ENCODE measurements at places on chromosomes 3 and 15. TPM values are rescaled to one million over a fixed set of nuclear protein-coding genes. Genes with fewer than 3 reads are reported as not detected.

PRICKLE2 gene
- not detected for total RNA-seq

PLA2G4D gene
- total RNA-seq, result not detected

DNA sequence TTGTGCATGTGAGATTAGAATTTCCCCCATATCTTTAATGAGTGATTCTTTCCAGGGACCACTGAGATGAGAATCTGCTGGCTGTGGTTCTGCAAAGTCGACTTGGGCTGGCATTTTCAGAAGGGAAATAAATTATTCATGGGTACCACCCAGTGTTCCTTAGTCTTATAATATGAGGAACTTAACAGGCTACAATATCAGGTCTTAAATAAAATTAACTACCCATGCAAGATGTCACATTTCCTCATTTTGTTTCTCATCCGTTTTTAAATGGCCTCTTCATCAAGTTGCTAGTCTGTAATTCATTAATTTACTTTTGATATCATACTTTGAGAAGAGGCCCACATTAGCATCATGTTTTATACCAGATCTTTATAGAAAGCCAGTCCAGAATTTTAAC lies 58.3 kb upstream of the SKOR1 start:
- no peak for DNase-seq

- no peak for DNase-seq
Measured at GRCh38 chr3:2950159-2950558, 160.0 kb downstream of the IL5RA start.

DNA sequence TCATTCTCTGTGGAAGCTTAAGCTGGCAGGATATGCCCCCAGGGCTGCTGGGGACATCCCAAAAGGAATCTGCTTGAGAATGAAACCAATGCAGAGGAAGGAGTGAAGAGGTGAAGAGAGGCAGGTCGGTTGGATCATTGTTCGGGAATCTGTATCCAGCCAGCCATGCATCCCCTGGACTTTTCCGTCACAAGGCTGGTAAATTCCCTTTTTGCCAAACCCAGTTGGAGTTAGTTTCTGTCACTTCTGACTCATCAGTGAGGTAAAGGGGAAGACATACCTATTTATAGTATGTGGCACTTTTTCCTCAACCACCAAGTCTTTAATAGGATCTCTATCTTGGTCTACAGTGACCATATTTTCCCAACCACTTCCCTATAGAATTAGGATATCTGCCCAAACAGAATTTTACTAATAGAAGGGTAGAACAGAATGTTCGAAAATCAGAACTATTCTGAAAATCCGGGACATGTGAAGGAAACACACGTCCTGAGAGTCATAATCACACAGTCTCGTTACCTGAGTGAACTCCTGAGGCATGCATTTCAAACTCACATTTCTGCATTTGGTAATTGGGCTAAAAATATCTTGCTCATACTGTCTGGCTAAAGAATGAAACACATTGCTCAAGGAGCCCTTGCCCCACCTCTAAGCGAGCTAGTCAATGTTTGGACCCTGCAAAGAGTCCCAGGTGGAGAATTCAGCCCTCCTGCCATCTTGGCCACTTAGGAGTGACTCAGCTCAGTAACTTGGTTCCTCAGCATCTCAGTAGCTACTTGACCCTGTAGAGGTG lies 289.7 kb upstream of the ADAMTS9 start:
- no peak for DNase-seq

- DNase-seq, result no peak
Measured at GRCh38 chr15:55546718-55547117, 38.7 kb upstream of the DNAAF4 start.

- no peak for DNase-seq
Measured at GRCh38 chr3:54476891-54477290, 354.5 kb downstream of the CACNA2D3 start.

- no peak for DNase-seq
Measured at GRCh38 chr3:53534676-53535400, 40.4 kb downstream of the CACNA1D start.

- DNase-seq, result no peak
Measured at GRCh38 chr3:5021116-5022092, 42.2 kb downstream of the BHLHE40 start.

DNA sequence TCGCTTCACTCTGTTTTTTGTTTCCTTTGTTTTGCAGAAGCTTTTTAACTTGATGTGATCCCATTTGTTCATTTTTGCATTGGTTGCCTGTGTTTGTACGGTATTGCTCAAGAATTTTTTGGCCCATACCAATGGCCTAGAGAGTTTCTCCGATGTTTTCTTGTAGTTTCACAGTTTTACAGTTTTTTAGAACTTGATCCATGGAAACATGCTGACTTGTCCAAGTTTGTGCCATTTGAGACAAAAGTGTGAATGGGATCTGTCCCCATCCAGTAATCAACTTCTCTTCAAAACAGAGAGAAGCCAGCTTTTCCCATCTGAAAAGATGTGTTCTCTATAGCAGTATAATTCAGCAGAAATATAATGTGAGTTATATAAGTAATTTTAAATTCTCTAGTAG lies 266.5 kb upstream of the LRTM1 start:
- DNase-seq, result no peak

CD86 gene
- total RNA-seq, result 0.14 TPM

GRCh38 chr3:192408647-192409200 lies 318.6 kb downstream of the FGF12 start:
- no peak for DNase-seq

NMB gene
- total RNA-seq, result 9.4 TPM

DNA sequence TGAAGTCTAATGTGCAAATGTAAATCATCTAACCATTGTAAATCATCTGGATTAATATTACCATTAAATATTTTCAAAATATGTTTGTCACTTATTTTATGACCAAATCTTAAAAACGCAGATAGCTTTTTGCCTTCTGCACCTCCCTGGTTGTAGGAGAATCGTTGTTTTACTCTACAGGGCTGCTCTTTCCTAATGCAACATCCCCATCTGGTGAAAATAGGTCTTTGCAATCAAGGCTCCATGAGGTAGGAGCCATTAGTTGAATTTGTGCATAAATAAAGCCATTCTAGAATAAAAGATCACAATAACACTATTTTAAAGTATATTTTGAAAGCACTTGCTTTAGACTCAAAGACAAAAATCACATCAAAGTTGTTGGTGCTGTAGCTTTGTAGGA lies 535.6 kb upstream of the AGTR1 start:
- DNase-seq, result no peak

- no peak for DNase-seq
Measured at GRCh38 chr3:107822308-107822707, 268.5 kb downstream of the CD47 start.

GRCh38 chr3:158103081-158103886 lies 2.9 kb downstream of the SHOX2 start:
- DNase-seq, result no peak

- DNase-seq, result no peak
Measured at GRCh38 chr3:152834776-152835600, at the start of gene P2RY1. TSS of gene P2RY1 (plus strand) at chr3:152835131. CDS start at chr3:152835783, 652 bp downstream.

GRCh38 chr3:125202197-125202596 lies 10.4 kb downstream of the SLC12A8 start:
- no peak for DNase-seq

GRCh38 chr3:22659651-22660475 lies 543.3 kb upstream of the UBE2E2 start:
- no peak for DNase-seq

LMCD1 gene
- total RNA-seq, result 1.3 TPM

TUSC7 gene
- total RNA-seq, result not detected

GATA2 gene
- 1.4 TPM for total RNA-seq

GHRL gene
- not detected for total RNA-seq

GRCh38 chr3:155853214-155854140 lies 750 bp downstream of the SLC33A1 start:
- DNase-seq, result peak; percentile 38

GOLGA8K gene
- total RNA-seq, result 0.55 TPM

CDAN1 gene
- total RNA-seq, result 27.0 TPM

DNA sequence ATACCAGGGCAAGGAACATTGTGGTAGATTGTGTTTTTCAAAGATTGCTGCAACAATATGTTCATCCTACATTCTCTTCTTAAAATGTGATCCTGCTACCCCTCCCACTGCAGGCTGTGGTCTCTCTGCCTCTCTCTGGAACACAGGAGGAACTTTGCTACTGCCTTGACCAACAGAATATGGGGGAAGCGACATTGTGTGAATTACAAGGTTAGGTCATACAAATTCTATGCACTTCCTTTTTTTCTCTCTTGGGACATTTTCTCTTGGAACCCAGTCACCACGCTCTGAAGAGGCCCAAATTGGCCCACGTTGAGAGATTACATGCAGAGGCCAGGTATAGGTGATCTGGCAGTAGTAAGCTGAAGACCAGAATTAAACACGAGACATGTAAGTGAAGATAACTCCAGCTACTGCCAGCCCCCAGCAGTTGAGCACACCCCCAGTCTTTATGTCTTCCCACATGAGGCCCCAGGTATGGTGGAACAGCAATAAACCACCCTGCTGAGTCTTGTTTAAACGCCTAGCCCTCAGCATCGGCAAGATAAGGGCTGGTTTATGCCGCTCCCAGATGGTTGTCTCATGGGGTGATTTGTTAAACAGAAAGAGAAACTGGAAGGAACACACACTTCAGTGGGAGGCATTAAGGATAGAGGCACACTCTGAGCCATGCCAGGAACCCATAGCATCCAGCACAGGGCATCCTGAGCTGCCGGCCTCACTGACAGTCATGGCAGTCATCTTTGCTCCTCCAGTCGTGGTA lies 59.9 kb downstream of the FAM43A start:
- DNase-seq, result no peak

- DNase-seq, result no peak
Measured at GRCh38 chr3:102443021-102443420, 8.2 kb downstream of the ZPLD1 start.

- DNase-seq, result no peak
Measured at GRCh38 chr3:11155341-11156025, 1.2 kb downstream of the HRH1 start.

DNA sequence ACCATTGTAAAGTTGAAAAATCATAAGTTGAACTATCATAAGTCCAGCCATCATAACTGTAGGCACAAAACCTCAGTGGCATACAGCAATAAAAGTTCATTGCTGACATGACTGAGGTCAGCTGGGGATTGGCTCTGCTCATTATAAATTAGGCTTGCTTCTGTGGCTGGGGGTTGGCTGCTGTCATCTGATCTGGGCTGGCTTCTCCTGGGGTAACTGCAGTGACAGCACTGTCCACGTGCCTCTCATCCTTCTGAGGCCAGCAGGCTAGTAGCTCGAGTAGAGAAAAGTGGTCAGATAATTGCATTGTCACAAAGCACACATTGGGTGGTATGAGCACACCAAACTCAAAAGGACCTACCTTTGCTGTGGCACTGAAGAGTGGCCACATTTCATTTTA lies 31.3 kb downstream of the CMTM7 start:
- no peak for DNase-seq

DNA sequence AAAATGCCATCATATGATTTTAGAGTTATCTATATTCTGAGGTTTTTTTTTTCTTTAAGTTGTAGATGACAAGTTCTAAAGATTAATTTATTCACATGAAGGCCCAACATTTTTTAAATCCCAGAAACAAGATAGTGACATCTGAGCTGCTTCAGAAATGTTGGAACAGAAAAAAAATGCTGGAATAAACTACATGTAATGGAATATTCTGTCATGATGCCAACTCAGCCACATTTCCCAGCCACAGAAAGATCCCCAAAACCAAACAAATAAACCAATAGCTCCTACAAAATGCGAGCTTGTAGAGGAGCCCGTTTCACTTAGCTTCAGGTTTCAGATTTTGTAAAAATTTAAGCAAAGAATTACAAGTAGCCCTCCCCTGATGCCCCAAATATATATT lies 111.0 kb upstream of the MYO5C start:
- no peak for DNase-seq

CACNA1D gene
- not detected for total RNA-seq

GRCh38 chr3:144524531-144524930 lies 552.9 kb downstream of the DIPK2A start:
- no peak for DNase-seq

ITIH3 gene
- not detected for total RNA-seq

TERC gene
- 10.2 TPM for total RNA-seq

- DNase-seq, result no peak
Measured at GRCh38 chr3:195438371-195438770, 4.4 kb downstream of the ACAP2 start.

DNA sequence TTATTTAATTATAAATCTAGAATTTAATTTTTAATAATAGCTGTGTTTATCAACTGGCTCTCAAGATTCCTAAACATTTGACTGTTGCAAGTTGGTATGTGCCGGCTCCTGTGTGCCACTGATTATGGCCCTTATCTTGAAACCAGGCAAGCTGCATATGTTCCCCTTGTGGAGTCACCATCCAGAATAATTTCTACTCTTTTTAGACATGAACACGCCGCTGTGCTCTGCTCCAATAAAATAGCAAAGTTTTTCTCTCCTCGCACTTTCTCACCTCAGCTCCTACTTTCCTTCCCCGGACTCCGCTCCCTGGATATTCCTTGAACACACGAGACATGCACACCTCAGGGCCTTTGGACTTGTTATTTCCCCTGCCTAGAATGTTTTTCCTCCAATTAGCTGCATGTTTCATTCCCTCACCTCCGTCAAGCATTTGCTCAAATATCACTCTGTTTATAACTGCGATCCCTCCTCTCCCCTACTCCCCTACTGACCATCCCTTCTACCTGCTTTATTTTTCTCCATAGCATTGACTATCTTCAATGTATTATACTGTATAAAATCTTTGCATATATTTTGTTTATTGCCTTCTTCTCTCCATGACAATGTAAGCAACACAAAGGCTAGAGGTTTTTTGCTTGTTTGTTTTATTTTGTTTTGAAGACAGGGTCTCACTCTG lies 26.1 kb upstream of the ERICH6 start:
- no peak for DNase-seq

DNA sequence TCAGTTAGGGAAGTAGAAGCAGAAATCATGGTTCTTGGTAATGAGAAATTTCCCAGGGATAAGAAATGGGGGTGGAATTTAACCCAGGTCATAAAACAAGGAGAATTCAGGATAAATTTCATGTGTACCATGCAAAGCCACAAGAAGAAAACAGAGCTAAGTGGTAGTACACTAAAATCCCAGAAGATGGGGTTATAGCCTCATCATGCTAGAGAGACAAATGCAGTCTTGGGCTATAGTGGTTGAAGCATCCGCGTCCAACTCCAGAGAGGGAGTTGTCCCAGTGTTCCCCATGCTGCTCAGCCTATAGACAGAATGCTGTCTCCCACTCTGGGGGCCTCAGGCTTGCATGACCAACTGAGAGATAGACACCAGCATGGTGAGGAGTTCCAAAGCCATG lies 36.2 kb upstream of the CLRN1 start:
- DNase-seq, result no peak

DNA sequence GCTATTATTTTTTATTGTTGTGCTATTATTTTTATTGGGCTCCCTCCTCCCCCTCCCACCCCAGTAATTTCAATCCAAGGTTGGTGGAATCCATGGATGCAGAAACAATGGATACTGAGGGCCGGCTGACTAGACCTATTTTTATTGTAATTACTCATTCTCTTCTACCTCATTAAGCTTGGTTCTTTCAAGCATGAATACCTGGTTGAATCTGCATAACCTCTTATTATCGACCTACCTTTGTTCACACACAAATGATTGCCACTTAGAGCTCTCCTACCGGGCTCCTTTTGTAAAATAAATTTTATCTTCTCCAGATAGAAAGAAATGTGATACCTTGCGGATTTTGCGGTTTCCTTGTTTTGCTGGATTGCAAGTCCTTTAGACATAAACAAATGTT lies 31.6 kb downstream of the BTD start:
- DNase-seq, result no peak

- DNase-seq, result no peak
Measured at GRCh38 chr3:129992781-129993180, 18.3 kb downstream of the TRH start.

PRR20G gene
- not detected for total RNA-seq
